ENCODE measurements at places on chromosomes 13 and 19.

- DNase-seq, result peak; percentile 31
Observed at GRCh38 chr19:14542711-14543328, 13.4 kb downstream of the TECR start.

DNA sequence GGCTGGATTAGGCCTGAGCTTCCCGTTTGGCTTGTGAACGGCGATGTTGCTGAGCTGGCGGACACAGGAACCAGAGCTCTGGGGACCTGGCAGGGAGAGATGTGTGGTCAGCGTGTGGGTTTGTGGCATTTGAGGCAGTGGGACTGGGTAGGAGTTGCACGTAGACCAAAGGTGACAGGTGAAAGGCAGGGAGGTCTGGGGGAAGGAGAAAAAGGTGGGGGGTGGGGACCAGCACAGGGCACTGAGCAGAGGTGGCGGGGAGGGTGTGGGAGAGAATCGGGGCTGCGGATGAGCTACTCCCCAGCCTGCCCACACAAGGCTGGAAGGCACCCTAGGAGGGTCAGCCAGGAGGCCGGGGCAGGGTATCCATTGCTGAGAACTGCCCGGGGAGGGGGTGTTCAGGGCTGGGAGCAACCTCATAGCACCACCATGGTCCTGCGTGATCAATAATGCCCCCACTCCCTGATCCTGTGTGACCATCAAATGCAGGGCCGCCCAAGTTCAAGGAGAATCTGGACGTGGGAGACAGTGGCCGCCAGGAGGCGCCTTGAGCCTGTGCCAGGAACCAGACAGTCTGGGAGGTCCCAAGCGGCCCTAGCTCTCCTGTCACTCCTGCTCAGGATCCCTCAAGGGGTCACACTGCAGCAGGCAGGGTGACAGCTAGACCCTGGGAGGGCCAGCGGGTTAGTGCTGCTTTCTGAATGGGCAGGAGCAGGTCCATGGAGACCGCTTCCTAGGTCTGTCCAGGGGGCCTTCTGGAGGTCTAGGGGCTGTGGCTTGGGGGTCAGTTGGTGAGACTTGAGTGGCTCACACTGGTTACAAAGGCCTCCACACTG, 12.8 kb upstream of the SELENOW start:
- peak; percentile 16 for DNase-seq

DNA sequence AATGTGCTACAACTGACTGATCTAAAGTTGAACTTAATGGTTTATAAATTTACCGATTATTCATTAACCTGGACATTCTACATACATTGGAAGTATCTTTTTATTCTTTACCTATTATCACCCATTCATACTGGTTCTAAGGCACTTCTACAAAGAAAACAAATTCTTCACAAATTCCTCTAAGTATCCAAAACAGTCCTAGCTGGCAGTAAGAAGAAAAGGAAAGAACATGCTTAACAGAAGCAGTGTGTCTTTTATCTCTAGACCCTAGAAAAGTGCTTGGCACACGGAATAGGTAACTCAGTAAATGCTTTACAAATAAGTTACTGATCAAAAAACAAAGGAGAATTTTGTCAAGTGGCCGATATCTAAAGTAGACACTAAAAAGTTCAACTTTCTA, 32.8 kb downstream of the TSC22D1 start:
- no peak for DNase-seq

GRCh38 chr13:41029629-41030028, 10.5 kb upstream of the ELF1 start:
- DNase-seq, result no peak

GRCh38 chr13:44300895-44301638, 72.6 kb upstream of the SERP2 start:
- no peak for DNase-seq

DNA sequence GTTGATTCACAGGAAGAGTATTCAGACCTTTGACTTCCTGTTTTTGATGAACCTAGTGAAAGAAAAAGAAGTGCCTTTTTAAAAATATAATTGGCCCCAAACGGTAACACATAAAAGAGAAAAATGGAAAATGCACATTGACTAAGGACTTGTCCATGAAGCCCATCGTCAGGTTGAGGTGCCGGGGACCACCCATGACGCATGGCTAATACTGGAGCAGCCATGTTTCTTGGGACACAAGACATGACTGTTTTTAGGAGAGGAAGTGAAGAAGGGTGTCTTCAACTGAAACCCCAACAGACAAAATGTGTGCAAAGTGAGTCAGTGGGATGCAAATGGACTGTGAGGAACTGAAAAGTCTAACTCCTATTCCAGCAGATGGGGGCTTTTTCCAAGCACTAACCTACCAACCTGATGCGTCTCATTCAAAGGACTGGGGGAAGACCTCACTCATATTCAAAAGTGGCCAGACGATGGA, 459.4 kb downstream of the FOXO1 start:
- DNase-seq, result no peak

DNA sequence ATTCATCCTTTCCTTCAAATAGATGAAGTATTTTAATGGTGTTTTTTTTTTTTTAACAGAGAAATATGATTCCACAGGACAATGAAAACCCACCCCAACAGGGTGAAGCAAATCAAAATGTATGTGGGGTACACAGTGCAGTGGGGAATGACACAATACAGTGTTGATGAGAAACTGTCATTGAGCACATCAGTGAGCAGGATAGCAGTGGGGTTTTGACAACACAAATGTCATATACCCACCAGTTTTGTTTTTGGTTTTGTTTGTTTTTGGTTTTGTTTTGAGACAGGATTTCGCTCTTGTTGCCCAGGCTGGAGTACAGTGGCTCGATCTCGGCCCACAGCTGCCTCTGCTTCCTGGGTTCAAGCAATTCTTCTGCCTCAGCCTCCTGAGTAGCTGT, 29.2 kb downstream of the ZNF844 start:
- no peak for DNase-seq

DNA sequence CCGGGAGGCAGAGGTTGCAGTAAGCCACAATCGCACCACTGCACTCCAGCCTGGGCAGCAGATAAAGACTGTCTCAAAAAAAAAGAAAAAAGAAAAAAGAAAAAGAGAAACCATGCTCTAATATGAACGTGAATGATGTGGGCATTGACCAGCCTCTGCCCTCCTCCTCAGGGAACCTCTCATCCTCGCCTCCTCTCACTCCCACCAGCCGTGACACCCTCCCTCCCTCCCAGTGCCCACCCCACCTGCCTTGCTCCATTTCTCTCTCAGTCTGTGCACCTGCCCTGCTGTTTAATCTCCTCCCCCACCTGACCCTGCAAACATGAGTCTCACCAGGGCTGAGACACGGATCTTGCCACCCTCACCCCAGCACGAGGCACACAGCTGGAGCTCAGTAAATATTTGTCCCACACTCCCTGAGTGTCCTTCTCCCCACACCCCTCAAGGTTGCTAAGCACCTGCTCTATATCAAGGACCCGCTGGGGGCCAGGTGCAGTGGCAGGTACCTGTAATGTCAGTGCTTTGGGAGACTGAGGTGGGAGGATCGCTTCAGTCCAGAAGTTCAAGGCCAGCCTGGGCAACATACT, 7.5 kb upstream of the BCAT2 start:
- DNase-seq, result no peak

DNA sequence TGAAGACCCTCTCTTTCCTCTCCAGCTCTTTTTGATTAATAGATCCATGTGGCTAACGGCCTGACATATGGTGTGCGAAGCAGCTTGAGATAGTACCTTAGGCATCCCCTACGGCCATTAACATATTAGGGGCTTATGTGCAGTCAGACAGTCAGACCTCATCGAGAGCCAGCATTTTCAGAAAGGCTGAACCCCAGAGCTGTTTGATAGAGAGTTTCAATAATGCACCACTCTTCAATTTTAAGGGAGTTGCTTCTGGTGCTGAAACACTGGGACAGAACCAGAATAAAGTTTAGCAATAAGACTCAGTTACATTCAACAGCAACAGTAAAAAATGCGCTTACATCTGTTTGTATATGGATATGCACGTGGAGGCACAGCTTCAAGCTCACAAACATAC, 10.8 kb downstream of the POU4F1 start:
- DNase-seq, result no peak

DNA sequence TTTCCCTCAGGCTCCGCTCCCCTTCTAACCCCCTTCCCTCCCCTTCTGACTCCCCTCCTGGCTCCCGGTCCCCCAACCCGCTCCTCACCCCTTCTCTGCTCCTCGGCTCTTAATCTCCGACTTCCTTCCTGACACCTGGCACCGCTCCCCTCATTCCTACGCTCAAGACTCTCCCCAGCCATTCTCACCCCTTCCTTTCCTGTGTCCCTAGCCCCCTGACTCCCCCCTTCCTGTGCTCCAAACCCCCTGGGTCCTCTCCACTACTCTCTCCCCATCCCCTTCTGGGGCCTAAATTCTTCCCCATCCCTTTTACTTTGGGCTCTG, 658 bp downstream of the CLPP start:
- no peak for DNase-seq

GRCh38 chr13:63044589-63045313, 1629.1 kb upstream of the PCDH20 start:
- no peak for DNase-seq

- no peak for DNase-seq
Observed at GRCh38 chr13:85316506-85317025, 482.7 kb downstream of the SLITRK6 start.

DNA sequence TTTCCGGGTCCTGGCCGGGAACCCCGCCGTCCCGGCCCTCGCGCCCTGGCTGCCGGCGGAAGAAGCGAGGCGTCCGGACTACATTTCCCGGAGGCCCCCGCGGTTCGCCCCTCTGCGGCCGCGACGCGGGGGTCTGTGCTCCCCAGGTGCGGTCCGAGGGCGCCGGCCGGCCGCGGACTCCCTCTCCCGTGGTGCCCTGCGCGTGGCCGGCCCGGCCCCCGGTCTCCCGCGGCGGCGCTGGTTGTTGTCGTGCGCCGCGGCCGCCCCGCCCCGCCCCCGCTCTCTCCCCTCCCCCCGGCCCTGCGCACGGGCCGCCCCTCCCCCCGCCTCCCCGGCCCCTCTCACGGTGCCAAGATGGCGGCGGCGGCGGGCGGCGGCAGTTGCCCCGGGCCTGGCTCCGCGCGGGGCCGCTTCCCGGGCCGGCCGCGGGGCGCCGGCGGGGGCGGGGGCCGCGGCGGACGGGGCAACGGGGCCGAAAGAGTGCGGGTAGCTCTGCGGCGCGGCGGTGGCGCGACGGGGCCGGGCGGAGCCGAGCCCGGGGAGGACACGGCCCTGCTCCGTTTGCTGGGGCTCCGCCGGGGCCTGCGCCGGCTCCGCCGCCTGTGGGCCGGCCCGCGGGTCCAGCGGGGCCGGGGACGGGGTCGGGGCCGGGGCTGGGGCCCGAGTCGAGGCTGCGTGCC, at the start of gene KMT2B:
Gene KMT2B (plus strand): TSS at position 339 of the 680 bp plus-strand sequence. CDS start 16 bp downstream, at position 355.
- no peak for DNase-seq

- DNase-seq, result no peak
Observed at GRCh38 chr19:8489561-8490394, 12.7 kb downstream of the PRAM1 start.

DNA sequence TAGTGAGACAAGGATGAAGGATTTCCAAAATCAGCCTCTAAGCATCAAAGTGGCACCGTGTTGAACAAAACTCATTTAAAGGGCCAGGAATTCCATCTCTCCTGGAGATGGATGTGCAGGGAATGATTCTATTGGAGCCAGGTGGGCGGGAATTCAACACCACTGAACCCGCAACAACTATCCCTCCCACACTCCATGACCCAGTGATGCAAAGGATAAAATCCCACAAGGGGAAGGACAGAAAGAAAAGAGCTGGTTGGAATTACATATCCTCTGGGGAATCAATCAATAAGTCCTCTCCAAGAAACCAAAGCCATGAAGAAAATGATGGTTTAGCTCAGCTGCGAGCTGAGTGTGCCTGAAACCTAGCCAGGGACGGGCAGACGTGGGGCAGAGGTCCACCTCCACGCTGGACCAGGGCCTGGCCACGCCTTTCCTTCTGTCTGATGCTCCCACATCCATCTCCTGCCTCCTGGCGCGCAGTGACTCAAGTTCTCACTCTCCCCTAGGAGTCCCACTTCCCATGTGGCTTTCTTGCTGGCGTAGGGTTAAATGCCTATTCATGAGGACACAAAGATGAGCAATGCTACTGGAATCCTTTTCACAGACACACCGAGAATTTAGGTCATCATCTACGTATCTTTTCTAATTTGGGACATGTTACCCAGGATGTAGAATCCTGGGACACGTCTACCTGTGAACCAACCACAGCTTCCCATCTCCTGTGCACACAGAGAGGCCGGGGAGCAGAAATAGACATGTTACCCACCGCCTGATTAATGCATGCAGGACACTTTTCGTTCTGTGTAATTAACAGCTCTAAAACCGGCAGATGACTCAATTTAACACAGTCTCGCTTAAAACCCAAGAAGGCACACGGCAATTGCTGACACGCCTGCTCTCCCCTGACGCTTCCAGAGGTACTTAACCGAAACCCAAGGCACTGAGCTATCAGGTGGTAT, 48.6 kb downstream of the PEPD start:
- DNase-seq, result no peak

- no peak for DNase-seq
Observed at GRCh38 chr13:113065406-113066141, 40.0 kb upstream of the F7 start.

GRCh38 chr13:86445672-86446071, 646.5 kb upstream of the SLITRK6 start:
- no peak for DNase-seq

DNA sequence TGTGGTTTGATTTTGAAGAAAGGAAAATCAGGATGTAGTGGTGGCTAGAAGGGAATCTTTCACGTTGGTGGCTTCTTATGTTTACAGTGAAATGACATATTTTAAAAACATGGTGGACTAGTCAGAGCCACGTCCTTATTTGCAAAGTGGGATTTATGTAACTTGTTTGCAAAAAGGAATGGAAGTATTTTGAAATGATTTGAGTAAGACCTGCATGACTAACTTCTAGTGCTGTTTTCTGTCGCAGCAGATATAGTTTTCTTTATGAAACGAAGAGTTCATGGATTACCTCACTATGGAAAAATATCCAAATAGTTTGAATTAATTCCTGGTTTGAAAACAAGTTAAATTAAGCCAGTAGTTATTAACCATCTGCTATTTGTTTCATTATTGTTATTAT, 476.5 kb downstream of the MYO16 start:
- DNase-seq, result no peak

- peak; percentile 2 for DNase-seq
Observed at GRCh38 chr13:23020246-23020843, 160.4 kb upstream of the SGCG start.
